ENCODE measurements at places on chromosomes 4 and X.

DNA sequence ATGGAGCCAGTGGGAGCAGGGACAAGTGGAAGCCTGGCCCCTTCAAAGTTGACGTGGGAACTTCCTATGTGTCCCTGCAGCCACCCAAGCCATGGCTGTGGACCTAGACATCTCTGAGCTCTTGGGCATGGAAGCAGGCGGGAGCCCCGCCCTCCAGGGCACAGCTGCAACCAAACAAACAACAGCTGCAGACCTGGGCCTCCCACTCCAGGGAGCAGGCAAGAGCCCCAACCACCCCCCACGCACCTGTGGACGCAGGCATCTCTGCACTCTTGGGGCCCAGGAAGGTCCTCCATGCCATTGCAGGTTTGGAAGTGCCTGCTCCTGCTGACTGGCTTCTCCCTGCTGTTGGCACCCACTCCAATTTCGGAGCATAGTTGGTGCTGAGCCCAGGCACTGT is 118.6 kb downstream of the ZMAT1 start:
- no peak for DNase-seq

GRCh38 chrX:63761639-63762038 is 23.4 kb downstream of the ARHGEF9 start:
- DNase-seq, result no peak

GRCh38 chr4:139919004-139919403 is 235.0 kb downstream of the MAML3 start:
- DNase-seq, result no peak

- DNase-seq, result no peak
These were observed 37.0 kb downstream of the HPGDS start for GRCh38 chr4:94305466-94306225.

DNA sequence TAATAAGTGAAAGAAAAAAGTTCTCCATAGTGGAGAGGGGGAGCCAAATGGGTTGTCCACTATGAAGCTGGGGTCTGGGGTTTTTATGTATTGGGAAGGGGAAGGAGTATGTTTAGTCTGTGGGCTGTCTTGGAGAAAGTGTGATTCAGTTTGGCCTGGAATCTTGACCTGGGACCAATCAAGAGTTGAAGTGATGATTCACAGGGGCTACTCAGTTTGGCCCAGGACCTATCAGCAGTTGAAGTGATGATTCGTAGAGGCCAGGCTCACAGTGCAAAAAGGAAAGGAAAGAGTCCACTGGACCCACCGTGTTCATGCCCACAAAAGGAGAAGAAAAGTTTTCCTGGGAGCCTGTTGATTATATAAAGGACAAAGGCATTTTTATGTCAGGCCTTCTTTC is 47.3 kb upstream of the RAB9B start:
- no peak for DNase-seq

Measured in HuH-7 (cell line).